ENCODE measurements at places on chromosomes 11 and 22.

GRCh38 chr22:48761546-48761945, 1066.1 kb downstream of the BRD1 start:
- DNase-seq, result no peak

- no peak for DNase-seq
Measured at GRCh38 chr11:132872211-132872610, 660.1 kb downstream of the OPCML start.

DNA sequence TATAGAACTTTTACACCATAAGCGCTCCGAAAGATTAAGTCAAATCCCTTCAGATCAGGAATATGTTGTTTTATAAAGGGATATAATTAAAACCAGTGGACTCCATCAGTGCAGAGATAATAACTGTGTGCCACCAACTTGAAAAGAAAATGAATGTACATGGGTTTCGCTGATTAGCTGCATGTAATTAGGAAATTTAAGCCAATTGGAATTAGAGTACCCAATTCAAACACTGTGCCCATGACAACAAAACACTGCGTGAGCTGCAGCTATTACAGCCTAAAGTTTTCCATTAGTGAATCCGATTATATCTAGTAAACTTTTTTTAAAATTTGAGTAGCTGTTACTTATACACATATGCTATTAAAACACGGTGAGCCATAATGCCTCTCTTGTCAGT, 392.3 kb upstream of the ARHGAP42 start:
- no peak for DNase-seq

DNA sequence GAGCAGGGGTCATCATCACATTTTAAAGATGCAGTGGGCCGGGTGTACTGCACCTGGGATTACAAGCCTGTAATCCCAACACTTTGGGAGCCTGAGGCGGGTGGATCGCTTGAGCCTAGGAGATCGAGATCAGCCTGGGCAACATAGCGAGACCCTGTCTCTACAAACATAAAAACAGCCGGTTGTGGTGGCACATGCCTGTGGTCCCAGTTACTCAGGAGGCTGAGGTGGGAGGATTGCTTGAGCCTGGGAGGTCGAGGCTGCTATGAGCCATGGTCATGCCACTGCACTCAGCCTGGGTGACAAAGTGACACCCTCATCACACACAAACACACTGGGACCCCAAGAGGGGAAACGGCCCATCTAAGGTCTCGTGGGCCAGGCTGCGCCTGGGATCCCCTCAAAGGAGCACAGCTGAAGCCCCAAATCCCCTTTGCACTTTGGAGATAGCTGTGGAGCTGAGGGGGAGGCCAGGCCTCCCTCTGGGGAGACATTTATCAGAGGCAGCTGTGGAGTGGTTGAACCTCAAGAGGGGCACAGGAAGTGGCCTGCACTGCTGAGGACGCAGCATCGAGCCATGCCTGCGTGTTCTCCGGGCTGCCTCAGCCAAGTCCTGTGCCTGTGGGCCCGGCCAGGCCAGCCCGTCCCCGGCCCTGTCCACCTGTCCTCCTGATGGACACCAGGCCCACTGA, 27.5 kb downstream of the OSBPL5 start:
- no peak for DNase-seq

- no peak for DNase-seq
Measured at GRCh38 chr11:70528046-70528793, 129.9 kb downstream of the CTTN start.

- no peak for DNase-seq
Measured at GRCh38 chr11:77147036-77147315, 18.9 kb downstream of the MYO7A start.

GRCh38 chr22:39513791-39514190, 6.6 kb upstream of the ATF4 start:
- DNase-seq, result no peak

DNA sequence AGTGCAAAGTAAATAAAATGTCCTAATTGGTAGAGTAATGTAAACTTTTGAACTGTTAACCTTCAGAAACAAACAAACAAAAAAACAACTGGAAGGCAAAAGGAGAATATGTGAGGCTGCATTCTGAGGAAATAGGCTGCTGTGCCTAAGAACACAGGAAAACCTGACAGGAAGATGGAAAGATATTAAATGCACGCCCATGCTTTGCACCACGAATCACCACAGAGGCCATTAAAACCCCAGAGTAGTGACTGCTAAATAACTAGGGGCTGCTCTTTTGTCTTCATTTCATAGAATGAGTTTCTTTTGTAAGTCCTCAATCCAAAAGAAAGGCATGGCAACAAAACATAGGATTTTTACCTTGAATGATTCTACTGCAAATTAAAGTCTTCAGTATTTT, 436.0 kb downstream of the RAB38 start:
- no peak for DNase-seq

DNA sequence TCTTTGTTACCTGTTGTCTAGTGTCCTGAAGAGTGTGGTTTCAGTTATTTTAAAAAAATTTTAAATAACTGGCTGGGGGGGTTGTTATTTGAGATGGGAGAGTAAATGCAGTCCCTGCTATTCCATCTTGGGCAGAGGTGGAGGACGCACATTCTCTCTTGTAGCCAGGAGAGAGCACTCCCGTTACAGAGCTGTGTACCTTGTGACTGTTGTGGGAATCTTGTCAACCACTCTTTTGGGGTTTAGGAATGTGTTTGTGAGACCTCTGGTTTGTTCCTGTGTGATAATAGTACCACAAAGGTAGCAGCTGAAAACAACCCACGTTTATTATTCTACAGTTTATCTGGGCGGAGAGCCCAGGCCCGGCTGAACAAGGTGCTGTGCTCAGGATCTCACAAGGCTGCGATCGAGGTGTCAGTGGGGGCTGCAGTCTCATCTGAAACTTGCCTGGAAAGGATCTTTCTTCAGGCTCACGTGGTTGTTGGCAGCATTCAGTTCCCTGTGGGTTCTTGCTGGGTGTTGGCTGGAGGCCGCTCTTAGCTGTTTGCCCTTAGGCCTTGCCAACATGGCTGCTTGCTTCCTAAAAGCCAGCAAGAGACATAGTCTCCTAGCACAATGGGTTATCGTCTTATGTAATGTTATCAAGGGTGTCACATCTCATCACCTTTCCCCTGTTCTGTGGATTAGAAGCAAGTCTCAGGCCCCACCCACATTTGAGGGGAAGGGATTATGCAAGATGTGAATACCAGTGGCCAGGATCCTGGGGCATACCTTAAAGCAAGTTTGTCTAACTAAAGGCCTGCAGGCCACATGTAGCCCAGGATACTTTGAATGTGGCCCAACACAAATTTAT, 20.6 kb downstream of the IGHMBP2 start:
- no peak for DNase-seq

- DNase-seq, result no peak
Measured at GRCh38 chr22:49906071-49906798, 12.0 kb downstream of the ALG12 start.

GRCh38 chr22:47769652-47770051, 1007.2 kb downstream of the TBC1D22A start:
- no peak for DNase-seq

DNA sequence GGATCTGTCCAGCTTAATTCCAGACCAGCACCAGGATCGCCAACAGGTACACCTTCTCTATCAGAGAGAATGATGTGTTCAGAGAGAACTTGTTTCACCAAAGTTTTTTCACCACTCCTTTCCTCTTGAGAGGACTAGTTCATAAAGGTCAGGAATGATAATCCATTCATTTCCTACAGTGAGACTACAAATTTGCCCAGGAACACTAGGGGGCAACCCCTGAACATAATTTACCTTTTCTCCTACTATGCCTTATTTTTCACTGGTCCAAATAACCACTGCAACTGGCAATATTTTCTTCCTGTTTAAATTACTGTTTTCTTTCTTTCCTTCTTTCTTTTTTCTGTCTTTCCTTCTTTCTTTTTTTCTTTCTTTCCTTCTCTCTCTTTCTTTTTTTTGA, 22.5 kb downstream of the CAVIN3 start:
- peak; percentile 15 for DNase-seq

- DNase-seq, result no peak
Measured at GRCh38 chr11:71548716-71549151, 514 bp downstream of the KRTAP5-9 start.

- no peak for DNase-seq
Measured at GRCh38 chr11:84564867-84565184, 1062.3 kb downstream of the DLG2 start.

Data from fibroblast of skin of scalp (primary cell).